ENCODE measurements at places on chromosomes 5 and 9.

GRCh38 chr5:67900514-67900913 lies 315.0 kb upstream of the PIK3R1 start:
- DNase-seq = no peak

DNA sequence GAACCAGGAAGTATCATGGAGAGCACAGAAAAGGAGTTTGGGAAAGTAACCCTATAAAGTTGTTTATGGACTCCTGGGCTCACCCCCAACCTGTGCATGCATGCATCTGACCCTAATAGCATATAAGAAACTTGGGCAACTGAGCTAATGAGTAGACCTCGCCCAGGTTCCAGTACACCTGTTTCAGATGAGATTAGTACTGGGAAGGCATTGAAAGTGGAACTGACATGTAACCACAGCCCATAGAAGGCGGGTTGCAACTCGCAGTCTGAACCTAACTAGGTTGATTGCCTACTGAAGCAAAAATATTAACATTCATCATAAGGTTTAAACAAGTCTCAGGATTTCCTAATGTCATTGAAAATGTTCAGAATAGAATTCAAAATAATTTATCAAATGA lies 87.0 kb downstream of the WNK2 start:
- no peak for DNase-seq

DNA sequence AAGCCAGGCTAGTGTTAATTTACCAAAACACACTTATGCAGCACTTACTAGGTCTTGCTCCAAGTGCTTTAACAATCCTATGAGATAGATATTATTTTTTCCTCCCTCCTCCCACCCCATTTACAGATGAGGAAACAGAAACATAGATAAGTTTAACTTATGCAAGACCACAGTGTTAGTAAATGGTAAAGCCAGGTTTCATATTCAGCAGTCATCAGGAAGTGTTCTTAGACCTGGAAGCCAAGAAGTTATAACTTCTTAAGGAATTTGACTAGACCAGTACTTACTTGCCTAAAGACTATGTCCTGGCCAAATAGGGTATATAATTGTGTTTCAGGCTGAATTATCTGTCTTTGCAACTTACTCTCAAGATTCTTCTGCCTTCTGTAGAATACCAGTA lies 15.9 kb downstream of the ABHD17B start:
- no peak for DNase-seq

GRCh38 chr5:22531986-22532385 lies 321.2 kb downstream of the CDH12 start:
- no peak for DNase-seq

DNA sequence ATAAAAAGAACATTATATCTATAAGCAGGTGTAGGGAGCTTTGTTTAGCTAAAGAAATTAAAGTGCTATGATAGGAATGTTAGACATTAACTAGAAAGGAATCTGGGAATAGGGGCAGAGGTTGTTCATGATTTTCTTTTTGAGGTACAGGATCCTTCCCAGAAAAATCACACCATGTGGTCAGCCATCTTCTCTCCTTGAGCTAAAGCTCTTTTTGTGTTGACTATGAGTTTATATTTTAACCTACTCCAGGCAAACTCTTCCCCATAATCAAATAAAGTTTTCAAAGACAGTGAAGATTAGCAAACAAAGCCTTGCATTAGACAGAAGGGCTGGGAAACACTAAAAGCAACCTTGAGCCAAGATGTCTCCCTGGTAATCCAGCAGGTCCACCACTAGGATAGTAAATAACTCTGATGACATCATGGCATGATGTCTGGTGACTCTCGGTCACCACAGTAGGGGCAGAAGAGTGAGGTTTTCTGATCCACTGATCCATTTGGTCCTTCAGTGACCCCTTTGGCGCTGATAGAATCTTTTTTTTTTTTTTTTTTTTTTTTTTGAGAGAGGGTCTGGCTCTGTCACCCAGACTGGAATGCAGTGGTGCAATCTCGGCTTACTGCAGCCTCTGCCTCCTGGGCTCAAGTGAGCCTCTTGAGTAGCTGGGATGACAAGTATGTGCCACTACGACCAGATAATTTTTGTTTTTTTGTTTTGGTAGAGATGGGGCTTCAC lies 30.6 kb upstream of the IL6ST start:
- DNase-seq = no peak

GRCh38 chr5:10607023-10607665 lies 43.3 kb downstream of the ANKRD33B start:
- DNase-seq = no peak

DNA sequence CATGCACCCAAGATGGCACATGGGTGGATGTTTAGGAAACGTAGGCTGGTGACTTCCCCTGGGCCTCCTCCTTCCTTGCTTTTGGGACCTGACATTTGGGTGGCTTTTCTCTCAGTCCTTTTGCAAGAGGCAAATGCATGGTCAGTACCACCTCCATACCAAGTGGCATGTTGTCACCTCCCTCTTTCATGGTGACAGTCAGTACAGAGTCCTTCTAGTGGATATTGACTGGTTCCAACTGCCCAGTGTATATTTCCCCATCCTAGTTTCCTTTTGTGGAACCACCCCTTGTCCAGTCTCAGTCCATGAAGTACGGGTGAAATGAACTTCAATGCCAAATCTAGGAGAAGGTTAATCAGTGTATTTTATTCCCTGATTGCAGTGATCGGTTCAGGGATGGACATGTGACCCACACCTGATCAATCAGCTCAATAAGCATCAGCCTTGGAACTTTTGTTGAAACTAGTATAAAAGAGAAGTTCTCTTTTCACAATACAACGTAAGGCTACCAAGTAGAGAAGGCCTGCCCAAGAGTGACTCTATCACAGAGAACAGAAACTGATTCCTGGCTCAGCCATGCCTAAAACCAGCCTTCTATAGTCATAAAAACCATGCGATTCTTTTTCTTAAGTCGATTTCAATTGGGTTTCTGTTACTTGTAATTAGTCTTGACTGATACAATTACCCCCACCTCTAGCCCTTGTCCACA lies 143.4 kb upstream of the KLF9 start:
- no peak for DNase-seq

- no peak for DNase-seq
Observed at GRCh38 chr5:179504191-179504590, 46.2 kb upstream of the RUFY1 start.

DNA sequence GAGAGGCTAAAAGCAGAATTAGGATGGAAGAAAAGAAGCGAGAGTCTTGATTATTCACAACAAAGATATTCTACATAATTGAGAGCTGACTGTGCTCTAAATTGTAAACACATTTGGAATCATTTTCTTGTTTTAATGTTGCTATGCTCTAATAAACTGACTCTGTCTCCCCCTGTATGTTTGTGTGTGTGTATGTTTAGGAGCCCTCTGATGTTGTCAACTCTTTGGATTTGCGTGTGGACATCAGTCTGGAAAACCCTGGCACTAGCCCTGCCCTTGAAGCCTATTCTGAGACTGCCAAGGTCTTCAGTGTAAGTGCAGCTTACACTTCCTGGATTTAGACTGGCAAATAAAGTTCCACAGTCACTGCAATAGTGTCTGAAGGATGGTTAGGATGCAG lies 37.8 kb downstream of the MOCS2 start:
- no peak for DNase-seq

GRCh38 chr9:11457825-11458790 lies 845.3 kb upstream of the PTPRD start:
- peak; percentile 95 for DNase-seq

DNA sequence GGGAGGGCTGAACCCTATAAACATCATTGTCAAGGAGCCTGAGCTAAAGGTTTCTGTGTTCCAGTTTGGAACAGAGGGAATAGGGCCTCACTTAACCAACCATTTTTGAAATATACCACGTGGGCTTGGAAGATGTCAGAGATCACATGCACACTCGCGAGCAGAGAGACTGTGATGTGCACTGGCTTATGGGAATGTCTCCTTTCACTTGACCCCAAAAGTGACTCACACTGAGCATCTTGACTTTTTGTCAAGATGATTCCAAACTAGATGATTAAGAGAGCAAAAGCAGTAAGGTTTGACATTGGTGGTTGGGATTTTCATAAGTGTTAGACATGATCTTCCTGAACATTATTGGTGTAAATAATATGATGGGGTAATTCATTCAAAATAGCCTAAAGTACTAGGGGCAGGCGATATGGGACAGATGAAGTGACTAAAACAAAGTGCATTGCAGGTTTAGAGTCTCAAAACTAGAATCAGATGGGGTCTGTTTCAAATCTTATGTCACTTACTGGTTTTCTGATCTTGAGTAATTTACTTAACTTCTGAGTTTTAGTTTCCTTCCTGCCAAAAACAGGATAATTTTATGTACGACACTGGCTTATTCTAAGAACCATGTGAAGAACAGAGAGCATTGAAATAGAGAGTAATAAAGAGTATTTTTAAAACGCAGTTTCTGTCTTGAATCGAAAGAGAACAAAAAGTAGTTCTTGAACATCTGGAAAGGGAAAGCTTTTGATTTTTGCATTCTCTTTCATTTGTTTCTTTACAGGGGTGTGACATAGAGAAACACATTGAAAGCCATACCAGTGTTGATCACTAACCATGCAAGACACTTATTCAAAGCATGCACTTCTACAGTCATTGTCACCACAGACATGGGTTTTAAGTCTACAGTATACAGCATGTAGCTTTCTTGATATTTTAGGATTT lies 383.0 kb downstream of the DIRAS2 start:
- no peak for DNase-seq

- DNase-seq = no peak
Observed at GRCh38 chr9:130372057-130372456, 72.7 kb upstream of the ASS1 start.

- no peak for DNase-seq
Observed at GRCh38 chr9:133151041-133151440, 12.7 kb downstream of the GBGT1 start.

GRCh38 chr5:132104556-132104955 lies 31.0 kb downstream of the CSF2 start:
- no peak for DNase-seq

GRCh38 chr9:122036988-122037387 lies 56.1 kb downstream of the TTLL11 start:
- DNase-seq = no peak

GRCh38 chr5:317086-317811 lies 4.3 kb upstream of the AHRR start:
- DNase-seq = peak; percentile 57

DNA sequence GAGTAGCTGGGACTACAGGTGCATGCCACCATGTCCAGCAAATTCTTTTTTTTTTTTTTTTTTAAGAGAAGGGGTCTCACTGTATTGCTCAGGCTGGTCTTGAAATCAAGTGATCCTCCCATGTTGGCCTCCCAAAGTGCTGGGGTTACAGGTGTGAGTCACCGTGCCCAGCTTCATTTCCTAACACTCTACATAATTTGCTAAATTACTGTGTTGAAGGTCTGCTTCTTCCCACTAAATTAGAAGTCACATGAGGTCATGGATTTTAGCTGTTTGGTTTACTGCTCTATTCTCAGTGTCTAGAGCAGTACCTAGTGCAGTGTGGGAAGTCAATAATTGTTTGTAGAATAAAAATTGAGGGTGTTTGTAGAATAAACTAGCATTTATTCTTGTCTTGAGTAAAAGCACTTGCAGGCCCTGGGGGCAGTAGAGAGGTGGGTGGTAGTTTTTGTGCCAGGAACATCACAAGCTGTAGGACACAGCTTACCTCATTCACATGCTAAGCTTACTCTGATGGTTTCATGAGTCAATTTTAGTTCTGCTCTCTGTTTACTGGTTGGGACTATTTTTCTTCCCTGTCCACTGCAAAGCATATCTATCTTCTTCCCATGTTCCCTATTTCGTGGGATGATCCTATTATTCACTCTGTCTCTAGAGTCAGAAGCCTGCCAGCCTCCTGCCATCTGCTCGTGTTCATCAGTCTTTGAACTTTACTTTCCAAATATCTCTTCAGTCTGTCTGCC lies 7.0 kb downstream of the TEX48 start:
- no peak for DNase-seq

- DNase-seq = no peak
Observed at GRCh38 chr9:82424599-82425120, 436.1 kb downstream of the SPATA31D1 start.

GRCh38 chr5:96321345-96321744 lies 111.7 kb downstream of the PCSK1 start:
- DNase-seq = no peak

GRCh38 chr5:137501846-137502406 lies 2.8 kb upstream of the SPOCK1 start:
- DNase-seq = no peak

DNA sequence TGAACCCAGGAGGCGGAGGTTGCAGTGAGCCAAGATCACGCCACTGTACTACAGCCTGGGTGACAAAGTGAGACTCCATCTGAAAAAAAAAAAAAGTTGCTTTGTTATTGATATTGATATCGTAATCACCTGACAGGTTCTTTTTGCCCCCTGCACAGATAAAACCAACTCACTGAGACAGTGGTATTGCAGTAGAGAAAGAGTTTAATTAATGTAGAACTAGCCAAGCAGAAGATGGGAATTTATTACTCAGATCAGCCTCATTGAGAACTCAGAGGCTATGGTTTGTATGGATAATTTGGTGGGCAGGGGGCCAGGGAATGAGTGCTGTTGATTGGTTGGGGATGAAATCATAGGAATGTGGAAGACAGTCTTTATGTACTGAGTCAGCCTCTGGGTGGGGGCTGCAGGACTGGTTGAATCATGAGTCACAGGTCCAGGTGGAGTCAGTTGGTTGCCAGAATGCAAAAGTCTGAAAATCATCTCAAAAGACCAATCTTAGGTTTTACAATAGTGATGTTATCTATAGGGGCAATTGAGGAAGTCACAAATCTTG lies 35.8 kb upstream of the MEGF10 start:
- no peak for DNase-seq

GRCh38 chr9:94183240-94183999 lies 75.7 kb upstream of the ZNF169 start:
- DNase-seq = no peak

- no peak for DNase-seq
Observed at GRCh38 chr9:133375116-133375723, 640 bp downstream of the SURF4 start.

- no peak for DNase-seq
Observed at GRCh38 chr5:157398305-157398704, 61.7 kb upstream of the NIPAL4 start.

DNA sequence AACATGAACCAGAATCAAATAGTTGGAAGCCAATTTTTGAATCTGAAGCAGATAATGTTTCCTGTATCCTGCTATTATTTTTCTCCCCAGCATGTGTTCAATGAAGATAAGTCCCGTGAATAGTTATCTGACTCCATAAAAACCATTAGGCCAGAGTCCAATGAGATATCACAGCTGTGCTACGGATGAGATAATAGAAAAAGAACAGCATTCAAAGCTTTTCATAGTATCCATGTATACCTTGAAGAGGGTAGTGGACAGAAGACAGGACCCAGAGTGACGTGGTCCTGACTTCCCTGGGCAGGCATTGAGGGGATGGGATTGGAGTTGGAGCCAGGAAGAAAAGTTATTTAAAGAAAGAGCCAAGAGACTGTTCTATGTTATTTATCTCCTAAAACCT lies 50.7 kb upstream of the C6 start:
- DNase-seq = no peak

- DNase-seq = no peak
Observed at GRCh38 chr5:138466125-138466899, 1.0 kb downstream of the EGR1 start.

GRCh38 chr5:173845321-173845720 lies 42.8 kb upstream of the CPEB4 start:
- no peak for DNase-seq
